Lower lobe of right lung (tissue), 2 donors: ENCODE measurements at places on chromosomes 6 and 20. TPM values are rescaled to one million over a fixed set of nuclear protein-coding genes. Genes with fewer than 3 reads are reported as not detected.

GTSF1L gene
- total RNA-seq: not detected

GRCh38 chr6:120764312-120764711 lies 570.0 kb downstream of the TBC1D32 start:
- DNase-seq: no peak
- H3K36me3 ChIP-seq: no peaks in the 10 kb centered on the region
- H3K27me3 ChIP-seq: no peaks in the 10 kb centered on the region
- H3K4me3 ChIP-seq: no peak overlapping the region
- H3K4me1 ChIP-seq: no peaks in the 10 kb centered on the region

- no peaks in the 10 kb centered on the region for H3K4me1 ChIP-seq
- H3K27ac ChIP-seq: no peak overlapping the region
- no peak overlapping the region for H3K4me3 ChIP-seq
- H3K36me3 ChIP-seq: no peaks in the 10 kb centered on the region
- no peak for DNase-seq
Observed at GRCh38 chr6:118952683-118953082, 17.7 kb upstream of the MCM9 start.

GRCh38 chr20:49712646-49712995 lies 1.1 kb downstream of the B4GALT5 start:
- H3K27me3 ChIP-seq: no peaks in the 10 kb centered on the region
- H3K4me3 ChIP-seq: peak overlapping the region; percentile 91
- peaks cover 52% of the 10 kb centered on the region for H3K4me1 ChIP-seq
- no peaks in the 10 kb centered on the region for H3K36me3 ChIP-seq
- no peak for DNase-seq

- H3K27ac ChIP-seq: no peak overlapping the region
- H3K36me3 ChIP-seq: peaks cover 78% of the 10 kb centered on the region
- no peak for DNase-seq
- no peak overlapping the region for H3K4me3 ChIP-seq
- peaks cover 2% of the 10 kb centered on the region for H3K4me1 ChIP-seq
- no peaks in the 10 kb centered on the region for H3K27me3 ChIP-seq
Observed at GRCh38 chr20:25290646-25291431, 43.0 kb downstream of the PYGB start.

DNA sequence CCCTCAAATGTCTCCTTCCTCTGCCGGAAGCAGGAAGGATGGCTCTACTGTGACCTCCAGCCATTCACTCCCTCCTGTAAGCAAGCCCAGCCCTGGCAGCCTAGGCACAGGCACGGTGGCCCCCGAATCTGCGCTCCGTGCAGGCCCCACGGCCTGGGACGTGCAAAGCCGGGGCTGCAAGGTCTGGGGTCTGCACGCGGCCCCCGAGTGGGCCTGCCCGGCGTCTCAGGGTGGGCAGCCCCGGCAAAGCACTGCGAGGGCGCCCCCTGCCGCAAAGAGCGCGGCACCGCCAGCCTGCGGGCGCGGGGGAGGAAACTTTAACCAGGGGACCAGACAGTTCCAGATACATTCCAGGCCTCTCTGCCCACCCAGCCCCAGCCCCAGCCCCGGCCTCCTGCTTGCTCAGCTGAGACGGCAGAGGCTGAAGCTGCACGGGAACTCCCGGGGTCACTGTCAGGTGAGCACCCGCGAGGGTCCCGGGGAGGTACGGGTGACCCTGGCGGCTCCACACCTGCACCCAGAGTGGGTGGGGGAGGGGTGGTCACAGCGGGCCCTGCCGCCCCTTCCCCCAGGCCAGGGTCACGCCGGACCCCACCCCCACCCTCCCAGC lies 98.8 kb downstream of the ASXL1 start:
- peak overlapping the region; percentile 45 for H3K4me3 ChIP-seq
- H3K27ac ChIP-seq: no peak overlapping the region
- peaks cover 41% of the 10 kb centered on the region for H3K36me3 ChIP-seq

- DNase-seq: no peak
- H3K27me3 ChIP-seq: no peaks in the 10 kb centered on the region
- no peak overlapping the region for H3K27ac ChIP-seq
- H3K4me1 ChIP-seq: peaks cover 15% of the 10 kb centered on the region
- H3K4me3 ChIP-seq: no peak overlapping the region
- peaks cover 49% of the 10 kb centered on the region for H3K36me3 ChIP-seq
Observed at GRCh38 chr20:44480097-44480496, 4.4 kb downstream of the TTPAL start.

GRCh38 chr6:15447546-15448267 lies 201.8 kb downstream of the JARID2 start:
- H3K27ac ChIP-seq: no peak overlapping the region
- no peak overlapping the region for H3K4me3 ChIP-seq
- H3K4me1 ChIP-seq: peaks cover 45% of the 10 kb centered on the region
- DNase-seq: no peak
- peaks cover 4% of the 10 kb centered on the region for H3K36me3 ChIP-seq
